ENCODE measurements at places on chromosomes 7 and 10.

GRCh38 chr10:74502963-74503608 lies 323.3 kb upstream of the KAT6B start:
- DNase-seq, result peak; percentile 1

GRCh38 chr7:137774793-137775201 lies 72.0 kb downstream of the DGKI start:
- no peak for DNase-seq

- DNase-seq, result no peak
These were observed 282.9 kb downstream of the TWIST1 start for GRCh38 chr7:18834577-18834976.

GRCh38 chr10:119359025-119359424 lies 151.7 kb downstream of the GRK5 start:
- DNase-seq, result no peak

- no peak for DNase-seq
These were observed 51.5 kb downstream of the IMMP2L start for GRCh38 chr7:111510584-111511378.

GRCh38 chr10:82908096-82908495 lies 1033.1 kb downstream of the NRG3 start:
- no peak for DNase-seq

- DNase-seq, result no peak
These were observed 948.7 kb upstream of the GHITM start for GRCh38 chr10:83190614-83191013.

DNA sequence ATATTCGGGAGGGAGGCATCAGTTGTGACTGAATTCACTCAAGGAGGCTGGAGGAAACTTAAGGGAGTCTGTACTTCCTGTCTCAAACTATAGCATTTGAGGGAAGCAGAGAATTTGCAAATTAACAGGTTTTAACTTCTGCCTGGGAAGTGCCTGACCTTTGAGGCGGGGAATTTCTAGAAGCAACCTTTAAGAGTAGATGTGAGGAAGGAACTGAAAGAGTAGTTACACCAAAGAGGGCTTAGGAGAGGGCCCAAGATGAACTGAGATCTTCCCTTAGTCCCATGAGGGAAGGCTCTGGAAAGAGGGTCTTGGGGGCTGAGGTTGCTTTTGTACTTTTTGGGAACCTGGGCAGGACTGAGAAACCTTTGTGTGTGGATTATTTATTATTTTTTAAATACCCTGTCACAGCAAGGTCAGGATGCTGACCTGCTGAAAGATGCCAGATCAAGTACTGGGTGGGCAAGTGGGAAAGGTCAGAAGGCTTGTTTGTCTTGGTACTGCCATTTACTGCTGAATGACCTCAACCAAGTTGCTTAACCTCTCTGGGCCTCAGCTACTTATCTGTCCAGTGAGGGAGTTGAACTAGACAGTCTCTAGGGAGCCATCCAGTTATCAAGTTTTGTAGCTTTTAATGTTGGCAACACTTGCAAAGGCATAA lies 2.4 kb downstream of the GPR158 start:
- DNase-seq, result no peak

- no peak for DNase-seq
These were observed 42.6 kb downstream of the GSDME start for GRCh38 chr7:24714676-24715010.

GRCh38 chr10:6009961-6010360 lies 32.6 kb upstream of the IL15RA start:
- DNase-seq, result no peak

DNA sequence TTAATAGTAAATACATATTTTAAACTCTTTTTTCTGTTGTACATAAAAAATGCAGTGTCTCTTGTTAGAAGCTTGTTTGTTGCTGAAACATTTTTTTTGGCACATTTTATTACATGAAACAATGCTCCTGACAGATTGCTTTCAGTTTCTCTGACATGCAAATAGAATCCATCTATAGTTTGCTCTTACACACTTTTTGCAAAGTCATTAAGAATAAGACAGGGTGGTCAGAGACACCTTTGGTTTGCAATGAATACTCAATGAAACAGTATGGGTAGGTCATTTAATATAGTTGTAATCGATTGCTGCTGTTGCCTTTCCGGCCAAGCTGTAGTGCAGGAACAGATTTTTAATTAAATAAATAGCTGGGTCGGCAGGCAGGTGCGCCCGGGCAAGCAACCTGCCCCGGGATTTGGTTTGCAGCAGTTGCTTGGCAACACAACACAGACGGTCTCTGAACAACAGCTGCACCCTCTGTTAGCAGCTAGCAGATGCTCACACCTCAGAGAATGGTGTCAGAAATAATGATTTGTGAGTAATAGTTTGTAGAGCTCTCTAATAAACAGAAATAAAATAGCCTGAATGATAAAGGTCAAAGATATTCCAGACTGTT lies 115.7 kb upstream of the CACNA2D1 start:
- DNase-seq, result peak; percentile 73

DNA sequence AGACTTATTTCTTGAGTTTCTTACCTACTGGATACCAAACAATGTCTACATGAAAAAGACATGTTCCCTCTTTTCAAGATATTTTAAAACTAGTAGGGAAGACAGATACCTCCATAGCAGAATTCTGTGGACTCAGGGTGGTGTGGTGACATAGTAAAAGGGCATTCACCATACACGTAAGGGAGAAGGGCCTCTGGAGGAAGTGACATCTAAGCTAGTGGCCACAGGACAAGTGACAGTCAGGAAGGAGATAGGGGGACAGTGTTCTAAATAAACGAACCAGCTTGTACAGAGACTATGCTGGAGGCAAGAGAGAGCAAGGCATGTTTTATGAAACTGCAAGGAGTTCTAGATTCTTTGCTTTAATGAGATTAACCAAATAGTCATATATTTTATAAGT lies 321.7 kb upstream of the LRGUK start:
- DNase-seq, result no peak

DNA sequence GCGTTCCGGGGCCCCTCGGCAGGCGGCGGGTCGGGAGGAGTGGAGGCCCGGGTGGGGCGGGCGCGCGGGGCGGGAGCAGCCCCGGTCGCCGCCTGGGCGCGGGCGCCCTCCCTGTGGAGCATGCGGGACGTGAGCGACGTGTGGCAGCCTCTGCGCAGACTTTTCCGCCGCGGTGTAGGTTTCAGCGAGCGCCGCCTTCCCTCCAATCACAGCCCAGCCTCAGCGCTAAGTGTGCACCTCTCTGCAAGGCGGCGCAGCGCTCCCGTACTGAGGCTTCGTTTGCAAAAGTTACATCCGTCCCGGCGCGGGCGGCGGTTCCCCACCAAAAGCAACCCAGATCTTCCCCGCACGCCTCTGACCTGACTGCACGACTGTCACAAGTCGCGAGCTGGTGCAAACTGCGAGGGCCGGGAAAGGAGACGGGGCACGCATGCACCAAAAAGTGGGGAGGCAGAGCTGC lies 1.2 kb upstream of the PFKFB3 start:
- DNase-seq, result no peak

GRCh38 chr7:4479367-4480039 lies 202.6 kb upstream of the FOXK1 start:
- DNase-seq, result peak; percentile 14

DNA sequence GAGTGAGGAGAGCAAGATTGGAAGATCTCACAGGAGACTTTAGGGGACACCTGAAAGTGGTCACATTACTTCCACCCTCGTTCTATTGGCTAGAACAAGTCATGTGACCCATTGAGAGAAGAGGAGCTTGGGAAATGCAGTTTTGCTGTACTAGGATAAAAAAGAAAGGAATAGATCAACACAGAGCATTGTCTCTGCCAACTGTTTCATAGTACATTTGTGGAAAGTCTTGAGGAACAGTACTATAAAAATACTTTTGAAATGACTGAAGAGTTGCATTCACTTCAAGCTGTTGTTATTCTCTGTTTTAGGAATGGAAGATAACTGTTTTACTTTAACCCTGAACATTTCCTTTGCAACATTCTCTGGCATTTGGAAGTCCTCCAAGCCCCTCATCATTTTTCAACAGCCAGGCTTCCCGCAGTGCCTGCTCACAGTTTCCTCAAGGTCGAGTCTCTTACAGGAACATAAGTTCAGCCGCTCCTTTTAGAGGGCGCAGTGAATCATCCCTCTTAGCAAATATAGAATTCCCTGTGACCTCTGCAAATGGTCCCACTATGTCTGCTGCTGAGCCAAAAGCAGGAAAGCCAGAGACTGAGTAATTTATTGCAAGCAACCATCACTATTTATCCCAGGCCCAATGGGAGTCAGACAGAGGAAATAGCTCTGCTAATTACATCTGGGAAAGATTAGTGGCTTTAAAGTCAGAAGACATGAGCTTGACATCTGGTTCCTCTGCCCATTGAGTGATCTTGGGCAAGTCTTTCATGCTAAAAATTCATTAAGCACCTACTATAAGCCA lies 40.7 kb downstream of the MRPL32 start:
- no peak for DNase-seq

- no peak for DNase-seq
These were observed 255.5 kb upstream of the YAE1 start for GRCh38 chr7:39310699-39311098.

- no peak for DNase-seq
These were observed 123.3 kb upstream of the GAD2 start for GRCh38 chr10:26093229-26093628.

- no peak for DNase-seq
These were observed 309.2 kb downstream of the GPR158 start for GRCh38 chr10:25483999-25484398.

DNA sequence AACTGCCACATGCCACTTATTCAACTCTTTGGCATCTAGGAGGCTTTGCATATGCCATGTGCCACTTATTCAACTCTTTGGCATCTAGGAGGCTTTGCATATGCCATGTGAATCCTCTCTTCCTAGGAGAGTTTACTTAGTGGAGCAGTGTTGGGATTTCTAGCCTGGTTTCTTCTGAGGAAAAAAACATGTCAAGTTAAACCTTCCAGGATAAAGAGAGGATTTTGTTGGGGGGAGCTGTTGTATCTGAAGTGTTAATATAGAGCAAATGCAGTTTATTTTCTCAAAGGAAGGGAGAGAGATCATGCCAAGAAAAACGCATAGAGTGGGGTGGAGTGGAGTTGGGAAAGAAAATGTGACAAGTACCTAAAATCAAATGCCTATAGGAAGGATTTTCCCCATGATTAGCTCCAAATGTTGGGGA lies 91.5 kb downstream of the MCU start:
- DNase-seq, result no peak

DNA sequence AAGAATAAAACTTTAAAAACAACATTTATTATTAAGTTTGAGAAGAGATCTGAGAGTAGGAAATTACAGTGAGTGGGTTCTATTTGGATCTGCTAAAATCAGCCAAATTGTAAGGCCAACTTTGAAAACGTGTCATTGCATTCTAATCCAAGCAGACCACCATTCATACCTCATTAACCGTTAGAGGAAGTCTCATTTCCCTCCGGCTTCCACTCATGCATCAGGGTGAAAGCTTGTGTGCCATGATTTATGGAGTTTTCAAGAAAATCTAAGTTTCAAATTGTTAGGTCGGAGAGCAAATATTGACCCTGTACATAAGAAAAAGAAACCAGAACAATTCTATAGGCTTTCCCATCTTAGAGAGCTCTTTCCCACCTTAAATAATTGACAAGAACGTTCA lies 166.6 kb upstream of the NRG3 start:
- DNase-seq, result no peak

GRCh38 chr10:86139066-86139657 lies 227.4 kb downstream of the GRID1 start:
- DNase-seq, result no peak

DNA sequence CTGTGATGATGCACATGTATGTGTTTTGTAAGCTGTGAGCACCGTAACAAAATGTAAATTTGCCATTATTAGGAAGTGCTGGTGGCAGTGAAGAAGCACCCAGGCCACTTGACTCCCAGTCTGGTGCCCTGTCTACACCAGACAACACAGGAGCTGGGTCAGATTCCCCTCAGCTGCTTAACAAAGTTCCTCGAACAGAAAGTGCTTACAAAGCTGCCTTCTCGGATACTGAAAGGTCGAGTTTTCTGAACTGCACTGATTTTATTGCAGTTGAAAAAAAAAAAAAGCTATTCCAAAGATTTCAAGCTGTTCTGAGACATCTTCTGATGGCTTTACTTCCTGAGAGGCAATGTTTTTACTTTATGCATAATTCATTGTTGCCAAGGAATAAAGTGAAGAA lies 71.1 kb downstream of the ATAD1 start:
- DNase-seq, result no peak

GRCh38 chr10:29856295-29856694 lies 203.1 kb downstream of the JCAD start:
- DNase-seq, result no peak

DNA sequence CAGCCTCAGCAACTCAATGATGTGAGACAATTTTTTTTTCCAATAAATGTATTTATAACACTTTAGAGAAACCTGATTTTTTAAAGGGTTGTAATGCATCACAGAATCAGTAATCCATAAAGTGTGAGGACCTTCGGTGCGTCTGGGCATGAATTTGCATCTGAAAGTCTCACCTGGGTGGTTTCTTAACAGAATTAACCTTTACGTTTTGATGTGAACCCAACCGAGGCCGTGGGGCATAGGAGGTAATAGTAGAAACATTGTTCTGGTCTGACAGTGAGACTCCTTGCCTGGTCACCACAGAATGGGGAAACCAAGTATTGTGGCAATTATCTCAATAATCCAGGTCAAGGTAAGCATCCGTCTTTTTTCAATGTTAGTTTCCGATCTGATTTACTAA lies 114.6 kb downstream of the PRKCQ start:
- no peak for DNase-seq

GRCh38 chr10:122191936-122192541 lies 79.1 kb upstream of the BTBD16 start:
- no peak for DNase-seq

GRCh38 chr10:22219308-22219707 lies 1.5 kb upstream of the EBLN1 start:
- no peak for DNase-seq

GRCh38 chr7:29204491-29205272 lies 10.1 kb downstream of the CHN2 start:
- no peak for DNase-seq

- DNase-seq, result no peak
These were observed 269.2 kb downstream of the ZWINT start for GRCh38 chr10:56091872-56092271.

DNA sequence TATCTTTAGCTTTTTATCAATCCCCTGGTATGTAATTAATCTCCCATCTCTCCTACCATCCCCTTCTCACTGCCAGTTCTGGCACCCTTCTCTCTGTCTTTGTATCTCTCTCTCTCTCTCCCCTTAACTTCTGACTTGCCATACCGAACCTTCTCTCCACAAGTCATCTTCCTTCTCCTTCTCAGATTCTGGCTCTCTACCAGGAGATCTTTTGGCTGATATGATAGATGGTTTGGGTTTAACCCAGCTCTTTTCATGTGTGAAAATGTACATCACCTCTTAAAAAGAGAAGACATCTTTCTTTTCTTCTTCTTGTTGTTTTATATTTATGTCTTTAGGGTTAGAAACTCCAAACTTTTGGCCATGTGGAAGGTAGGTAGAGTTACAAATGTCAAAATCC lies 196.7 kb downstream of the HGF start:
- DNase-seq, result no peak

Data from NCI-H446 treated with DMSO at 0.1 percent for 48 hours (cell line).